ENCODE measurements at places on chromosomes 13 and 19.

DNA sequence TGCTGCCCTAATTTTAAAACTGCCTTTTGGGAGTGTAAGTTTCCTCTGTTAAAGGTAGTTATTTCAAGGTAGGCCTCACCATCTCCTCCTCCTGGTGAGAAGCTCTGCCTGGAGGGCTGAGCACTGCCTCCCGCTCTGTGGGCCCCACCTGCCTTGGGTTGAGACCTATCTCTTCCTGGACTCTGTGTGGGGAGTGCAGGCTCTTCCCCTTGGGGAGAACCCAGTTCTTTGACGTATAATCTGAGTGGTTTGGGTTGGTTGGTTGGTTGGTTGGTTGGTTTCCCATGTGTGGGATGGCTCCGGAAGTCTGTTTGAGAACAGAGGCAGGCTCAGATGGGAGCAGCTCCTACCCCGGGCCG is 39.1 kb downstream of the ACTN4 start:
- peak; percentile 42 for DNase-seq

- no peak for DNase-seq
Observed at GRCh38 chr19:30930941-30931706, 418.1 kb downstream of the TSHZ3 start.

DNA sequence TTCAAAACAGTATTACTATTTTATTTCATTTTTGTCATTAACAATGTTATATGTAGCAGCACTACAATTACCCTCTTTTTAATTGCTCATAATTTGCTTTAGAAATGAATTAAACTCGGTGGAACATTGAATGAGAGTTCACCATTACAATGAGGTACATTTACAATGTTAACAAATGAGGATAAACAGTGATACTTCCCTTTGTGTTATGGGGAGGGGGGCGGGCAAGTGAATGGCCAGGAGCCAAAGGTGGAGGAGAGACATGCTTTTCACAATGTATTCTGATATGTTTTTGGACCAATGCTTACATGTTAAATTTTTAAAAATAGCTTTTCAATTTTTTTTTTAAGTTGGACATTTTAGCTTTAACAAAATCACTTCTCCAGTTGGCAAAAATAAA is 34.2 kb downstream of the NALCN start:
- no peak for DNase-seq

- DNase-seq, result peak; percentile 21
Observed at GRCh38 chr13:22076658-22077057, 405.8 kb downstream of the FGF9 start.

- DNase-seq, result no peak
Observed at GRCh38 chr13:49820591-49821215, 28.2 kb upstream of the KPNA3 start.

DNA sequence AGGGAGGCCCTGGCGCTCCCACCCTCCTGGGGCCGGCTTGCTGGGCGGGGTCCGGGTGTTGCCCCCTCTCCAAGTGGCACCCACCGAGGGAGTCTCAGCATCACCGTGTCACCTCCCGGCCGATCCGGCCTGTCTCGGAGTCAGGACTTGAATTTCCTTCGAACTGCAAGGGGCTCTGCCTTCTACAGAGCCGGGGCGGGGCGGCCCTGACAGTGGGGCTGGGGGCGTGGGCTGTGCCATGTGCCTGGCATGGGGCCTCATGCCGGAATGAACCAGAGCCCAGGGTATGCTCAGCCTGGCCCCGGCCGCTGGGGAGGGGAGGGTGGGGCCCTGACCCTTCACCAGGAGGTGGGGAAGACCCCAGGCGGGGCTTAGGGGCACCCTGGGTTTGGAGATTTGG is 47.0 kb upstream of the TCF3 start:
- no peak for DNase-seq

DNA sequence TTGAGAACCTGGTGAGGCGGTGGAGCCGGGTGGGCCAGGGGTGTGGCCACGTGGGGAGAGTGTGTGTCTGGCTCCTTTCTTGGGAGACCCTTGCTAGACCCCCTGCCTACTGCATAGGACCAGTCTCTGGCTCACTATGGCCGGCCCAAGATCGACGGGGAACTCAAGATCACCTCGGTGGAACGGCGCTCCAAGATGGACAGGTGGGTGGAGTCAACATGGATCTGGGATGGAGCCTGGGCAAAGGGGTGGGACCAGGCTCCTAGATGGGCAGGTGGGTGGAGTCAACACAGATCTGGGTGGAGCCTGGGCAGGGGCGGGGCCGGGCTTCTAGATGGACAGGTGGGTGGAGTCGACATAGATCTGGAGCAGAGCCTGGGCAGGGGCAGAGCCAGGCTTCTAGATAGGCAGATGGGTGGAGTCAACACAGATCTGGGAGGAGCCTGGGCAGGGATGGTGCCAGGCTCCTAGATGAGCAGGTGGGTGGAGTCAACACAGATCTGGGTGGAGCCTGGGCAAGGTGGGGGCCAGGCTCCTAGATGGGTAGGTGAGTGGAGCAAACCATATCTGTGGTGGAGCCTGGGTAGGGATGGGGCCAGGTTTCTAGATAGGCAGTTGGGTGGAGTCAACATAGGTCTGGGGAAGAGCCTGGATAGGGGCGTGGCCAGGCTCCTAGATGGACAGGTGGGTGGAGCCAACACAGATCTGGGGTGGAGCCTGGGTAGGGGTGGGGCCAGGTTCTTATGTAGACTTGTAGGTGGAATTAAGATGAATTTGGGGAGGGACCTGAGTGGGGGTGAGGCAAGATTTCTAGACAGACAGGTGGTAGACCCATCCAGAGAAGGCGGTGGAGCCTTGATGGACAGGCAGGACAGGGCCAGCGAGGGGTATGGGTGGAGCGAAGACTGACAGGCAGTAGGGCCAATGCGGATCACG is 56.5 kb downstream of the VAV1 start:
- no peak for DNase-seq

- no peak for DNase-seq
Observed at GRCh38 chr19:57466489-57466888, 9.5 kb upstream of the VN1R1 start.

DNA sequence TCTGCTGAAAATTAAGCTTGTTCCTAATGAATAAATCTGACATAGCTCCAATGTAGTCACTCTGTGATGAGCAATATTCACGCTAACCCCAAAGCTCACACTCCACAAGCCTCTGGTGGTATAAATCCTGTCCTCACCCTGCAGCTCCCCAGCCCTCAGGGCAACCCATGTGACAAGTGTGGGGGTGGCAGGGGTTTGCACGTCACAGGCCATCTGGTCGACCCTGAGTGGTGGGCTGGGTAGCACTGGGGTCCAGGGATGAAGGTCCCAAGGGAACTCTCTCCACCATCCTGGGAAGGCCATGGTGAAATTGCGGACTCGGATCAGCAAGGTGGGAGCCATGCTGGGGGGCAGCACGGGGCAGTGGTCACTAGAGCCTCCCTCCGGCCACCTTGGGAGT is 100.0 kb upstream of the SOX1 start:
- no peak for DNase-seq

GRCh38 chr13:111948811-111949210 is 118.1 kb upstream of the SOX1 start:
- DNase-seq, result no peak
